ENCODE measurements at places on chromosomes 2 and 18.

DNA sequence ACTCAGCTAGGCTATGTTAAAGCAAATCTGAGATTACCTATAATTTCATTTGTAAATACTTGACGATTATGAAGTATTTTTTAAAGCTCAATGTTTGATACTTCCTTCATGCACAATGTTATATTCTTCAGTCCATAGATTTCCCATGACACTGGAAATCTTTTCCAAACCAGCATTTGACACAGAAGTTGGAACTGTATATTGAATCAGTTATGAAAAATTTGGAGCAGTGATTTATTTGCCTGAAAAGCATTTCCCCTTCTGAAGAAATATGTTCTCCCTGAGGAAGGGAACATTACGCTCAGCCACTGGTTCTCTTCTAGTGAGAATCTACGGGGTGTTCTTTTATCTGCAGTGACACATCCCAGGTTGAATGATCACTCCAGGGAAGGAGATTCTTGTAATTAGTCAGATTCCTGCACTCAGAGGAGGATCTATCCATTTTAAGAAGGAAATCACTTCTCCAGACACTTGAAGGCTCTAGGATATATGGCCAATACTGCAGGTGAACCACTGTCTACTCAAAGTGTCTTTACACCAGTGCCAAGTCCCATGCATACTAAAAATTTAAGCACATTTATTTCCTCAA is 64.7 kb downstream of the HNRNPLL start:
- DNase-seq, result no peak

GRCh38 chr18:63288311-63288710 is 31.3 kb downstream of the BCL2 start:
- no peak for DNase-seq

GRCh38 chr2:27891673-27892105 is 1.2 kb downstream of the BABAM2 start:
- no peak for DNase-seq

DNA sequence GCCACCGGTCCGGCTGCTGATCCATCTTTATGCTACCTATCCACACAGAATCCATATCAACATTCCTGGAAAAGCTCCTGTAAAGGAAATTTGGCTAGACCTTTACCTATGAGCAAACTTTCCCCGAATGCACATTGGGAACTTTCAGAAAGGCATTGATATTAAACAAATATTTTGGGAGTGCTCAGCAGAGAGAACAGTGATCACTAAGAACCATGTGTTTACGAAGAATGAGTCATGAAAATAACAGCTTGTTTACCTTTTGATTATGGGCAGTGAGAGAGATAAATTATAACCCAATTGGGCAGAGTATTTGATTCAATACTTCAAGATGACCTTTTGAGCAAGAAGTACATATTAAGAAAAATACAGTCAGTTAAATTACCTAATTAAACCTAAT is 189.7 kb upstream of the CDH2 start:
- no peak for DNase-seq

DNA sequence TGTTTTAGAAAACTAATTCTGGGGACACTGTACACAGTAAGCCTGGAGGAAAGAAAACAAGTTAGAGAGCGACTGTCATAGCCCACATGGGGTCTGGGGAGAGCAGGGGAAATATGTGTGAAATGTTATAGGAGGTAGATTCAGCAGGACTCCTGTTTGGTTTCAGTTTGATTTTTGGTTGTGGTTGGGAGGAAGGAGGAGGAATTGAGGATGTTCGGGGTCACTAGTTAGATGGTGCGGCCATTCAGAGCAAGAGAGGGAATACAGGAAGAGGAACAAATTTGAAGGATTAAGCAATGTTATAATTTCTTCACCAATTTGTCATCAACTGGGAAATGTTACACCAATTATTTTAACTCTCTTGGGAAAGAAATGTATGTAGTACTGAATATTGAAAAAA is 25.1 kb downstream of the TTC39C start:
- peak; percentile 59 for DNase-seq
